ENCODE measurements at places on chromosomes 1 and 21.

GRCh38 chr1:69987881-69988280, 217.5 kb downstream of the LRRC40 start:
- DNase-seq: no peak

GRCh38 chr1:242784084-242784483, 259.6 kb upstream of the PLD5 start:
- DNase-seq: no peak

DNA sequence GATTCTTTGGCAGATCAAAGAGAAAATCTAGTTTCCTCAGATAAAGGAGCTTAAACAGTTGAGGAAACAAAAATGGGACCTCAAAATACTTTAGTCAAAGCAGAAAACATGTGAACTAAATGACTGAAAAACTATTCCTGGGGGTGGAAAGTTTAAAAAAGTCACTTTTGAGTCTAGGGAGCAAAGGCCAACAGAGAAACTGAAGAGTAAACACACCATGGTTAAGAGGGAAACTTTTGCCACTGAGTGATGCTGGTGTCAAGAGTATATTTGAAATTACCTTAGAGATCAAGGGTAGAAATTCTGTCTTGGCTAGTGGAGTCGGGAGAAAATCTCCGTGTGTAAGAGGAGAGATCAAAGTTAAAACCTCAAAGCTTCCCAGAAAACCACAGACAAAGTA, 501.2 kb upstream of the ADGRL4 start:
- no peak for DNase-seq

- no peak for DNase-seq
Observed at GRCh38 chr1:183806125-183806524, 1.2 kb downstream of the RGL1 start.
